ENCODE measurements at places on chromosomes 3 and 15.

GRCh38 chr3:194908496-194908895 lies 222.8 kb downstream of the FAM43A start:
- no peak for DNase-seq

GRCh38 chr15:70060214-70060992 lies 37.3 kb downstream of the TLE3 start:
- DNase-seq: no peak

GRCh38 chr3:131277836-131278497 lies 103.6 kb upstream of the NUDT16 start:
- no peak for DNase-seq

DNA sequence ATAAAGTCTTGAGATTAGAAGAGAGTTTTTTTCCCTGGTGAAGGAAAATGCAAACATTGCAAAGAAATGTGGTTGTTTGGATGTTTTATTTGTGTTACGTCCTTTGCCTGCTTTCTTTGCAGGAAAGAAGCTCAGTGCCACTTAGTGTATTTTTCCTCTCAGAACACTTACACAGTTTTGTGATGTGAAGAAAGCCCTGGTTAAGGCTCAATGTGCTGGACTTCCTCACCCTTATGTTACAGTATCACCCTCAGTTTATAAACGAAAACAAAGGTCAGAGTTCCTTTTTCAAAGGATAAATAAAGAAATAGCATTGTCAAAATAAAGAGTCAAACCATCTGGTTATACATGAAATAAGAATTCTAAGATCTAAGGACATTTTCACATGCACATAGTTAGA lies 45.9 kb downstream of the RNF13 start:
- DNase-seq: no peak

DNA sequence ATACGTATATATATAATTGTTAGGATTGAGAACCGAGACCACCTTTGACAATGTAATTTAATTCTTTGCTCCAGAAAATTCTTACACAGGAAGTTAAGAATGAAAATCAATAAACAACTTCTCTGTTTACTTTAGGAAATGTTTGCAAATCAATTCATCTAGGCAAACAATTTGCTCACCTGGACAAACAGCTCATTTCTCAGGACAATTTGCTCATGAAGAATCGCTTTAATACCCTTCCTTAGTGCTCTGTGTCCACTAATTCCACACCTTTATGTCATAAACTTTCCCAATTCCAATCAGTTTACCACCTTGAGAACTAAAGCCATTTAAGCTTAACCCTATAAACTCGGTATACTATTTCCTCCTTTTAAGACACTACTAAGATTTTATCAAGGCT lies 292.2 kb downstream of the BCHE start:
- no peak for DNase-seq

DNA sequence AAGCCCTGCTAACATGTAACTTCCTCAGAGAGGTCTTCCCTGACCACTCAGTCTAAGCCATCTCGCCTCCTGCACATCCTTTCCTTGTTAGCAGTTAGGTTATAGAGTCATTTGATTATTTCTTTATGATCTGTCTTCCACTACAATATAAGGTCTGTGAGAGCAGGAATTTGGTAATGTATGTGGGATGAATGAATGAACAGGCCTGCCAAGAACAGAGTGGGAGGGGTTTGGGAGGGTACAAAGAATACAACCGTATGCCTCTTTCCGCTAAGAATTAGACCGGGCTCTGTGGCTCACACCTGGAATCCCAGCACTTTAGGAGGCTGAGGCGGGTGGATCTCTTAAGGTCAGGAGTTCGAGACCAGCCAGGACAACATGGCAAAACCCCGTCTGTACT lies 32.4 kb upstream of the MYO1E start:
- no peak for DNase-seq

GRCh38 chr3:156558389-156558788 lies 3.5 kb upstream of the SSR3 start:
- DNase-seq: no peak

GRCh38 chr3:37628711-37629301 lies 232.9 kb upstream of the CTDSPL start:
- DNase-seq: no peak

GRCh38 chr3:4757575-4758248 lies 221.5 kb upstream of the BHLHE40 start:
- no peak for DNase-seq

- no peak for DNase-seq
Observed at GRCh38 chr3:50411229-50411628, 51.9 kb upstream of the TMEM115 start.

GRCh38 chr3:54888873-54889272 lies 39.0 kb downstream of the LRTM1 start:
- no peak for DNase-seq

DNA sequence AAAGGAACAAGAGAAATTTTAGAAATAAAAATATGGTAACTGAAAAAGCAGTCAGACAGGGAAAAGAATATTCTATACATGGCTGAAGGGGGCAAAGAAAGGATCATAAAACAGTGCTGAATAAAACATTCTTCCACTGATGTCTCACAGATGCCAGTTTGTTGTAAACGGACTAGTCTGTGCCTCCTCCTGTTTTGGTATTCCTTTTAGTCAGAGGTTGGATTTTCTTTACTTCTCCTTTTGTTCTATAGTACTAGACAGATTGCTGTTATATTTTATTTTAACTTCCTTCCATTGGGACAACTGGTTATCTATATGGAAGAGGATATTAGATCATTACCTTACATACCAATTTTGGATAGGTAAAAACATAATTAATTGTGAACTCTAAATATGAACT lies 16.0 kb upstream of the GNB5 start:
- DNase-seq: no peak

GRCh38 chr3:41290736-41291135 lies 91.4 kb downstream of the CTNNB1 start:
- DNase-seq: no peak

DNA sequence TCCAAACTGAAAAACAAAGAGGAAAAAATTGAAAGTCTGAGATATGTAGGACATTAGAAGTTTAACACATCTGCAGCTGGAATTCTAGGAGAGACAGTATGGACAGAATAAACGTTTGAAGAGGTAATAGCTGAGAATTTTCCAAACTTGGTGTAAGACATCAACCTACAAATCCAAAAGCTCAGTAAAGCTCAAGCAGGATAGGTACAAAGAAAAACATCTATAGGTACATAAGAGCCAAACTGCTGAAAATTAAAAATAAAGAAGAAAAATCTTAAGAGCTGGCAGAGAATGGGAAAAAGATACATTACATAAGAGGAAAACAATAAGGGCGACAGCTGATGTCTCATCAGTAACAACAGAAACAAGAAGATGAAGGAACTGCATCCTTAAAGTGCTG lies 22.8 kb upstream of the C3orf22 start:
- DNase-seq: no peak

GRCh38 chr3:77039606-77040171 lies at the start of gene ROBO2:
TSS of gene ROBO2 (plus strand) at chr3:77040099. CDS start at chr3:77040786, 687 bp downstream.
- DNase-seq: peak; percentile 76

- DNase-seq: no peak
Observed at GRCh38 chr3:160720123-160720746, 35.8 kb upstream of the PPM1L start.

- no peak for DNase-seq
Observed at GRCh38 chr3:196997311-196997710, 28.7 kb upstream of the PIGZ start.
